ENCODE measurements at places on chromosomes 4 and X.

DNA sequence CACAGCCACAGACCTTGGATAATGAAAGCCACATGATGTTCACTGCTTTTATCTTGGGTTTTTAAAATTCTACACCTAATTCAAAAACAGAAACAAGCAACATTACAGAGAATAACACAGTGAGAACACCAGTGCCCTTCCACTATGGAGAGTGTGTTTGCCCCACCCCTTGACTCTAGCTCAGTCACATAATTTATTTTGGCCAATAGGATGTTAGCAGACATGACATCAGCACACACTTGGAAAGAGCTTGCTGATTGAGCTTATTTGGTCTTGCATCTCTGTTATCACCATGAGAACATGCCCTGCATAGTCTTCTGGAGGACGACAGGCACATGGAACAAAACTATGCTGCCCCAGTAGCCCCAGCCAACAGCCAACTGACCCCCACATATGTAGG, 118.1 kb downstream of the HNRNPD start:
- no peak for DNase-seq

GRCh38 chr4:170017252-170017651, 8.9 kb downstream of the MFAP3L start:
- no peak for DNase-seq

DNA sequence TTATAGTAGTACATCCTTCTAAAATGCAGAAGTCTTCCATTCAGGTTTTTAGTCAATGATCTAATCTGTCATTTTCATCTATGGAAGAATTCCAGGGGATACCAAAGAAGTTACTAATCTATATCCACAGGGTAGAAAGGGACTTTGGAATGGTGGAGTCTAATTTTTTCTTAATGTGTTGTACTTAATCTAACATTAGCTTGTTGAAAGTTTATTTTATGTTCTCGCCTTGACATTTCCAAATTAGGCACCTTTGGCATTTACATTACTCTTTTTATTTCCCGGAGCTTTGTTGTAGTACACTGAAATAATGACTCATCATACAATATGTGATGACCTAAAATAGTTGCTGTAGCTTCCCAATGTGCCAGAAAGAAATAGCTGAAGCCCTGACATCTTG, 91.5 kb downstream of the HTR2C start:
- DNase-seq, result no peak

DNA sequence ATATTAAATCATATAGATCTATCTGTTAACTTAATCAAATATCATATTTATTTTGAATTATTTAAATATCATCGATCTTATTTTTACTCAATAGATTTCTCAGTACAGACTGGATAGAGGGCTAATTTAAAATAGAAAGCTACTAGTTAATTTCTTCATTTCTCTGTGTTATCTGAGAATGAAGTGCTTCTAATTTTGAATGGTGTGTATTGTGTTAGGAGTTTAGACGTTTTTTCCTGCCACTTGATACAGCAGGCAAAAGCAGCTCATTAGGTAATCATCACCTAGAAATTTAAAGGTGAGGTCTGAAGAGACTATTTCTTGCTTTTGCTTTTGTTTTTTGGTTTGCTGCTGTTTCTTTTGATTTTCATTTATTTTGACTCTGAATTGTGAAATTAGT, 948.8 kb upstream of the TENM3 start:
- DNase-seq, result no peak

- no peak for DNase-seq
These were observed 534.4 kb upstream of the EPHA5 start for GRCh38 chr4:66204534-66205247.

DNA sequence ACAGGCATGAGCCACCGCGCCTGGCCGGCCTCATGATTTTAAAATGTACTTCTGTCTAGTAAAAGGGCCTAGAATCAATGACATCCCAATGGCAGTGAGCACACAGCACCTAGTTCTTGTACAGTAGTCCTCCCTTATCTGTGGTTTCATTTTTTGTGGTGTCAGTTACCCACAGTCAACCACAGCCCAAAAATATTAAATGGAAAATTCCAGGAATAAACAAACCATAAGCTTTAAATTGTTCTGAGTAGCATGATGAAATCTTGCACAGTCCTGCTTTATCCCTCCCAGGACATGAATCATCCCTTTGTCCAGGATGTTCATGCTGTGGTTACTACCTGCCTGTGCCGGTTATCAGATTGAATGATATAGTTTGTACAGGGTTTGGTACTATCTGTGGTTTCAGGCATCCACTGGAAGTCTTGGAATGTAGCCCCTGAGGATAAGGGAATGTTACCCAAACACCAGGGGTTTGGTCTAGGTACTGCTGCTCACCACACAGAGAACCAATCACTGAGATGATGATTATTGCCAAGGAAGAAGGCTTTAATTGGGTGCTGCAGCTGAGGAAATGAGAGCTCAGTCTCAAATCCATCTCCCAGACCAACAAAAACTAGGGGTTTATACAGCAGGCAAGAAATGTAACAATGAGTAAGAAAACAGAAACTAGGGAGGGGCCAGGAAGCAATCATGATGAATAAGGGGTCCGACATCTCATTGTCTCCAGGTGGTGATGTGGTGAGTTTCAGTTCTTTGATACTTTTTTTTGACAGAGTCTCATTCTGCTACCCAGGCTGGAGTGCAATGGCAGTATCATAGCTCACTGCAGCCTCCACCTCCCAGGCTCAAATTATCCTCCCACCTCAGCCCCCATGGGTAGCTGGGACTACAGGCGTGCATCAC, 16.2 kb upstream of the FHL1 start:
- no peak for DNase-seq

GRCh38 chr4:18536428-18536827, 514.9 kb upstream of the LCORL start:
- DNase-seq, result no peak

GRCh38 chrX:87961471-87961870, 443.9 kb downstream of the KLHL4 start:
- no peak for DNase-seq

GRCh38 chr4:98778206-98778605, 119.8 kb upstream of the TSPAN5 start:
- no peak for DNase-seq

GRCh38 chr4:113880240-113881028, 99.0 kb downstream of the ARSJ start:
- no peak for DNase-seq

DNA sequence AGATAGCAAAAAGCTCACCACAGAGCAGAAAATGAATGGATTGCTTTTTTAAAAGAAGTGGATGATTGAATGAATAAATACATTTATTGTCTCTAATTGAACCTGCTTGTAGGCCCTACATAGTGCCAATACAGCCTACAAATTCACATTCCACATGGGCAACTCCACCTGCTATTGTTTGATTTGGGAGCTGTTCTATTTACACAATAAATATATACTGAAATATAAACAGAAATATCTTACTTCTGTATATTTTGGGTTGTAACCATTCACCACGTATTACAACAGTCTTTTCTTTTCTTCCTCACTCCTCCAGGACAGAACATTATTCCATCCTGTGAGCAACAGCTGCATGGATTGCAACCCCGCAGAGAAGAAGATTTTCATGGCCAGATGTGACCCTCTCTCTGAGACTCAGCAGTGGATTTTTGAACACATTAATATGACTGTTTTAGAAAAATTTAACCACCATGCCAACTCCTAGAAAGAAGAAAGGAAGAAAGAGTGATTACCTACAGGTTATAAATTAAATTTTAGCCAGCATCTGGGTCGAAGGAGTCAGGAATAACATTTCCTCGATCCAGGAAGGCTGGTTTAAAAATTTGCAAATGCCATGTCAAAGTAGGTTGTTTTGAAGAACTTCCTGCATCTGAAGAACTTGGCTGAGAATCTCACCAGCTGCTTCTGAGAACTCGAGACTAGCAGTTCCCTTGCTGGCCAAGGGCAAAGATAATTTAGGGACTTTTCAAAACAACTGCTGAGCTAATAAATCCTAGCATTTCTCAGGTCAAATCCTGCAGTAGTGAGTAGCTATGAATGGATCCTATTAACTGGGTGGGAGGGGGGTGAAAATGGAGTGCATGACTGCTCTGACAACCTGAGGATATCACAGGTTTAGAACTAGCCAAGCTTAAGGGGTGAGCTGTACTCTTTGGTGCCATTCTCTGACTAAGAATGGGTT, 128.7 kb upstream of the GALNT7 start:
- DNase-seq, result no peak

DNA sequence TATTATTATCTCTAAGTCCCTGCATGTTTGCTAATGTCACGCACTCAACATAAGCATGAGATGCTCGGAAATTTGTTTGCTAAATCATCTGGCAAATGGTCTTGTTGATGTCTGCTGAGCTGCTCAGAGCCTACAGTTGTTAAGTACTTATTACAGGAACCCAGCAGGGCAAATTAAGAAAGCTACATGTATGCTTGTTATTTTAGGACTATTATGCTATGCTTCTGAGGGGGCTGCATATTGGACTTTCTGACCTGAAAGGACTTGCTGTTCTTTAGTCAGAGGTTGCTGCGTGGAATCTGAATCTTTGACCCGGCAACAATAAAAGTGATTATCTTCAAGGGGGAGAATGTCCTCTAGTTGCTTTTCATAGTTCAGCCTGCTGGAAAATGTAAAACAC, 36.3 kb upstream of the TENM3 start:
- DNase-seq, result no peak

DNA sequence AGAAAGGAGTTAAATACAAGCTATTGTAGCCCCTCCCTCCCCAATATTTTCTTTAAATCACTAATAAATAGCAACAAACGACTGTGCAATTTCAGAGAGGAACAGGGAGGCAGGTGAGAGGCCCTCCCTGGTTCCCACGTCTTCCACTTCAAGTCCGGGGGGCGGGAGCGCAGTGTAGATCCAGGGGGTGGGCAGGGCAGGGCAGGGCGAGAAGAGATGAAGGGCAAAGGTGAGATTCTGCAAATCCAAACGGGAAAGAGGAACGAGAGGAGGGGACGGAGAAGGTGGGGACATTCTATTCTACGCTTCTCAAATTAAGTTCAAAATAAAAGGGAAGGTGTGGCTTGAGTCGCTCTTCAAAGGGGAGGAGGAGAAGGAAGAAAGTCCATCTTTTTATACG, 6.8 kb downstream of the NKX6-1 start:
- no peak for DNase-seq

GRCh38 chr4:10584042-10584441, 100.5 kb downstream of the CLNK start:
- no peak for DNase-seq

DNA sequence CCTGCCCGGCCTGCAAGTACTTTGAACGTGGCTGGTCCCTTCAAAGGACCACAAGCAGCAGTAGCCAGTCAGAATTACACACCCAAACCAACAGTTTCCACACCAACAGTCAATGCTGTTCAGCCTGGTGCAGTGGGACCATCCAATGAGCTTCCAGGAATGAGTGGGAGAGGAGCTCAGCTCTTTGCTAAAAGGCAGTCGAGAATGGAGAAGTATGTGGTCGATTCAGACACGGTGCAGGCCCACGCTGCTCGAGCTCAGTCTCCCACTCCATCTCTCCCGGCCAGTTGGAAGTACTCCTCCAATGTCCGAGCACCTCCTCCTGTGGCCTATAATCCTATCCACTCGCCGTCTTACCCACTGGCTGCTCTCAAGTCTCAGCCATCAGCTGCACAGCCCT, 104.4 kb upstream of the MYOZ2 start:
- DNase-seq, result no peak

GRCh38 chr4:112852601-112853000, 196.9 kb upstream of the ANK2 start:
- no peak for DNase-seq

DNA sequence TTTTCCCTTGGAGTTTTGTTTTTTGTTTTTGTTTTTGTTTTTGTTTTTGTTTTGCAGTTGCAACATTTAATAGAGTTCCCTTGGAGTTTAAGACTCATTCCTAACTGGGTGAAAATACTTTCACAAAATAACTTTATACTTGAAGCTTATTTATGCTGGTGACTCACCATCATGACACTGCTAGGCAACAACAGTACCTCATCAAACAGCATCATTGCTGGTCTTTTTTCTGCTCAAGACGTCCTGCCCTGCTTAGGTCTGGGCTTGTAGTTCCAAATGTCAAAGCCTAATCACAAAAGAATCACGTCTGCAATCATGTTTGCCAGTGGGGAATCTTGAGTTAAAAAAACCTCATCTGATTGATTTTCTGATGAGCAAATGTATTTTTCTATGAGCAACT, 105.7 kb upstream of the PRPS2 start:
- no peak for DNase-seq

- no peak for DNase-seq
These were observed 37.1 kb upstream of the ELF2 start for GRCh38 chr4:139214039-139214534.

GRCh38 chr4:186169945-186170802, 21.2 kb upstream of the CYP4V2 start:
- DNase-seq, result no peak

DNA sequence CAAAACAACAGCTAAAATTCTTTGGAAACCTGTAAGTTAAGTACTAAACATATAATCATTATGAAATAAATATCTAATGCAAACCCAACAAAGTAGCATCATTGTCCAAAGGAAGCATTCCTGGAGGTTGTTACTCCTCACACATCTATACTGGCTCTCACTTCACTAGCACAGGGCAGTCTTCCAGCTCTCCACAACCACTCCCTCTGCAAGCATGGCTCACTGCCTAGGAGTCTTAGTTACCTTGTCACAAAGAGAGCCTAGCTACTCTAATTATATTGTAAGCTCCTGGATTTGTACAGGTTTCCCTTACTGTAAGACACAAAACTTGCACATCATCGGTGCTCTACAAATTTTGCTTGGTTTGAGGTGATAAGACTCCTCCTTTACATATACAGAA, 76.1 kb downstream of the AMMECR1 start:
- no peak for DNase-seq

- DNase-seq, result no peak
These were observed 47.4 kb downstream of the MAMLD1 start for GRCh38 chrX:150410513-150410912.

GRCh38 chrX:133410550-133410949, 4.7 kb downstream of the GPC4 start:
- DNase-seq, result no peak

- no peak for DNase-seq
These were observed 863.1 kb downstream of the CCSER1 start for GRCh38 chr4:90990284-90990683.

DNA sequence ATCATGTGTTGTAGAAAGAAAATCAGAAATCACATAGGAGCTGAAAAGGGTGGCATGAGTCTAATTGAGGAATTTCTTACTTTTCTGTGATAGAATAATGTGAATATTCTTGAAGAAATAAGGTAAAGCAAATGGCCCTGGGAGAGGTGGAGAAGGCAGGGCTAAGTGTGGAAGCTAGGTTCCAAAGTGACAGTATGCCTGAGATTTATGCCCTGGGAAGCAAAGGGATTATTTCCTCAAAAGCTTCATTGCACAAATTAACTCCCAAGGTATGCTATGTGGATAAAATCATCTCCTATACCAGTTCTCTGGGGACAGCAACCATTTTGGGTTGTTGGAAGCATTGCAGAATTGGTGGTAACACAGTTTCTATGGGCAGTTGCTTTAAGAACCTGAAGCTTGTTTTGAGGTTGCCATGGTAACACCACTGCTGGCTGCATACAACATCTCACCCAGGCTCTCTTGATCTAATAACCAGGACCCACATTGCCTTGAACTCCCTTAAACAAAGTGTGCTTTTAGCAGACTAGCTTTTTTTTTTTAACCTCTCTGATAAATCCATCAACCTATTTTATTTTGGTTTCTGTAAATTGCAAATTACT, 21.0 kb downstream of the MAOA start:
- no peak for DNase-seq
